ENCODE measurements at places on chromosomes 3 and 15.

DNA sequence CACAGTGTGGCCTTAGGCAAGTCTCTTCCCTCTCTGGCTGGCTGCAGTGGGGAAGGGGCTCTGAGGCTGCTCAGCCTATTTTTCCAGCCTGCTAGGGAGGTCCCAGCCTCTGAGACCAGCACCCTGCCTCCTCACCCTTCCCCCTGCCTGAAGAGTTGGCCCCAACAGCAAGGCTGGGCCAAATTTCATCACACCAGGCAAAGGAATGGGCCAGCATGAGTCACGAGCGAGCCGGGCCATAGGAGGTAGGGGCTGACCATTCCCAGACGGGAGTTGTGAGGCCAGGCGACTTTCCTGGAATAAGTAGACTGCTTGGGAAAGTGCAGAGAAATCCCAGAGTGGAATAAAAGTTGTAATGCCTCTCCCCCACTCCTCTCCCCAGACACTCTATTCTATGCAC is 5.7 kb upstream of the FBLN2 start:
- no peak for DNase-seq

GRCh38 chr15:47908950-47909670 is 191.8 kb downstream of the SEMA6D start:
- DNase-seq, result no peak

- DNase-seq, result peak; percentile 56
Observed at GRCh38 chr3:184805351-184806038, 6.5 kb upstream of the VPS8 start.

DNA sequence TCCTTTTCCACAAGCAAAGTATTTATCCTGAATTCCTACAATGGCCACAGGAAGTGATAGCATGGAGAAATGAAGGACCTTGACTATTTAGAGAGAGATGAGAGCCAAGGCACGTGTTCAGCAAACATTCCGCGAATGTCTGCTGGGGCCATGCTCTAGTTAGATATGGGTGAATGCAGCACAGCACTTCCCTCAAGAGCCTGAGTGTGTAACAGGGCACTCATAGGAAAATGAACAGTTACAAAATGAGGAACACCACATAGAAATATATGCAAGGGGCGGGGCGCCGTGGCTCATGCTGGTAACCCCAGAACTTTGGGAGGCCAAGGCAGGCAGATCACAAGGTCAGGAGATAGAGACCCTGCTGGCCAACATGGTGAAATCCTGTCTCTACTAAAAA is 406.9 kb downstream of the NR2F2 start:
- no peak for DNase-seq

- no peak for DNase-seq
Observed at GRCh38 chr15:40105517-40106202, 3.0 kb downstream of the BMF start.

- DNase-seq, result no peak
Observed at GRCh38 chr15:78457101-78457500, 19.1 kb downstream of the IREB2 start.

- no peak for DNase-seq
Observed at GRCh38 chr3:119352863-119353527, 58.8 kb downstream of the ARHGAP31 start.

DNA sequence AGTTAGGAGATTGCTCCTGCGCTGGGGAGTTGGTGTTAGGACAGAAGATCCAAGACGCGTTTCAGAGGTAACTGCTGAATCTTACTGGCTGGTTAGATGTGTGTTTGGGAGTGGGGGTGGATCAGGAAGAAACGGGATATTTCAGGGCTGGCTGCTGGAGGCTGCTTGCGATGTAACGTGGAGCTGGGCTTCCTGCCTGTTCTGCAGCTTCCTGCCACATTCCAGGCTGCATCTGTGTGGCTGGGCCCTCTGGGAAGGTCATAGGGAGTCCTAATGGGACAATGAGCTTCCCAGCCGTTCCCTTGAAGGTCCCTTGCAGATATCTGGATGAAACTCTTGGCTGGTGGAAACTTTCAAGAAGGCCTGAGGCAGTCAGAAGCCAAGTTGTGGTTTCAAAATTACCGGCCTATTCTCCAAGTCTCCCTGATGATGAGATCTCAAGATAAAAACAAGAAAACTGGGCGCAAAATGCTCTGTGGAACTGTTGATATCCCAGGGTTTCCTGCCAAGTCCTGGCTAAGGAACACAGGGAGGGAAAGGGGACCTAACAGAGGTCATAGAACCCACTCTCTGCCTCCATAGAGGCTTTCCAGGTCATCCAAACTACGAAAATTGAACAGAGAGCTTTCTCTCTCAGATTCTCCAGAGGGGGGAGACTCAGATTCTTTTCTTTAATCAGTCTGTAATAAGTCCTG is 67.0 kb downstream of the NOX5 start:
- DNase-seq, result no peak

DNA sequence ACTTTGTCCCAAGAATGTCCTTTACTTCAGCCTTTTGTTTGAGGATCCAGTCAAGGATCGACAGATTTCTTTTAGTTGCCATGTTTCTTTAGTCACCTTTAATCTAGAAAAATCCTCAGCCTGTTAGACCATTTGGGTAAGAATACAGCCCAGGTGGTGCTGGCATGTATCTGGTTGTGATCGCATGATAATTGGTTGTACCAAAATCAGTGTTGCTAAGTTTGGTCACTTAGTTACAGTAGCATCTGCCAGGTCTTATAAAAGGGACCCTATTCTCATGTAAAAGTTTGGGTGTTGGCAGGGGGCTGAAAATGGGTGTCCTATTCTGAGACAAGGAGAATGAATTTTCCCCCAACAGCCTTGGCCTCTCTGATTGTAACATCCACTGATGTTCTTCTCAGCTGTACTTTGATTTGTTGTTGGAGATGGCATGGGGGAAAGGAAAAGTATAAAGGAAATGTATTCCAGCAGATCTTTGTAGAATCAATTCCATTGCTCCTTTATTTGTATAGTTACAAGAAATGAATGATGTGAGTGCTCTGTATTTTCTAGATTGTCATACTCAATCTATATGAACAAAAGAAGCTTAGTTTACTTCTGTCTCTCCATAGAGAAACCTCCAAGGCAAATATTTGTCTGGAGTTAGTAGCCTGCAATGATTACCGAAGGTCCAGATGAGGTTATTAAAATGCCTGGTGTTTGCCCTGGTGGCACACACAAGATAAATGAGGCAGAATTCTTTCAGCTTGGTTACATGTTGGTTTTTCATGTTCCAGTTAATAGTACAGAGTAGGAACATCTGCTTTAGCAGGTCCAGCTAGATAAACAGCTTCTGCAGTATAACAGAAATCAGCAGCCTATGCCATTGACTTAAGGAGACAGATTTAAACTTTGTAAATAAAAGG is 65.7 kb downstream of the CMTM8 start:
- no peak for DNase-seq

DNA sequence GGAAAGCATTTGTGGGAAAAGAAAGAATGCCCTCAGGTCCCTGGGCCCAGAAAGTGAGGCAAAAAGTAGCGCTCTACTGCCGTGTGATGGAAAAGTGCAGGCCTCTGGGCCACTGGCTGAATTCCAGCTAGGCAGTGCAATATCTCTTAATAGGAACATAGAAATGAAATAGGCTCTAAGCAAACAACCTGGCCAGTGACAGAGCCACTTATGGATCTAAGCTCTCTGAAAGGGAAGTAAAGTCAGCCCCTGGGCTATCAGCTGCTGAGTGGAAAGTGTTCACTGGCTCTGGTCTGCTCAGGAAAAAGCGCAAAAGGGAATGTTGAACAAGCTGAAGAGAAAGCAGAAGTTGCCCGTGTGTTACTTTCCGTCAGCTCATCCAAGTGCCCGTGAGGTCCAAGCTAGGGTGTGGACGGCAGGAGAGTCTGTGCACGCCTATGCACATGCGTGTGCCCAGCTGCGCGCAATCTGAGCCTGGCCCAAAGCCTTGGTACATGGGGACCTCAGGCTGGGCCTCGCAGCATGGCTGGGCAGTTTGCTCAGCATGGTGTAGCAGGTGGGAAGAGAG is 74.0 kb upstream of the RAD18 start:
- DNase-seq, result no peak

GRCh38 chr3:72190050-72190449 is 405.1 kb upstream of the PROK2 start:
- DNase-seq, result no peak

GRCh38 chr3:115861166-115861733 is 237.9 kb downstream of the GAP43 start:
- DNase-seq, result no peak

GRCh38 chr3:114363554-114364202 is 69.8 kb downstream of the TIGIT start:
- DNase-seq, result no peak

DNA sequence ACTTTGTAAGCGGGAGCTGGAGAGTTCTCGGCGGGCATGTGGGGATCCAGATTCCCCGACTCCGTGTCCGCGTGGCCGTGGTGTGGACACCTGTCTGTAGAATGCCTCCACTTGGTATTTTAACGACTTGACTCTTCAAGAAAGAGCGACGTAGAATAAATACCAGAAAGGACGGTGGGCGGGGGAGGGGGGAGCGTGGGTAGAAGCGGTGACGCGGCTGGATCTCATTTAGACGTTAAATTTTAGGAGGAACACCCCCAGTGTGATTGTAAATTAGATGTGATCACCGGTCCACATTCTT is 620 bp upstream of the PYGO1 start:
- no peak for DNase-seq

GRCh38 chr3:112372396-112372795 is 39.4 kb downstream of the CD200 start:
- DNase-seq, result no peak

GRCh38 chr15:89178307-89178977 is 42.9 kb downstream of the RLBP1 start:
- no peak for DNase-seq

DNA sequence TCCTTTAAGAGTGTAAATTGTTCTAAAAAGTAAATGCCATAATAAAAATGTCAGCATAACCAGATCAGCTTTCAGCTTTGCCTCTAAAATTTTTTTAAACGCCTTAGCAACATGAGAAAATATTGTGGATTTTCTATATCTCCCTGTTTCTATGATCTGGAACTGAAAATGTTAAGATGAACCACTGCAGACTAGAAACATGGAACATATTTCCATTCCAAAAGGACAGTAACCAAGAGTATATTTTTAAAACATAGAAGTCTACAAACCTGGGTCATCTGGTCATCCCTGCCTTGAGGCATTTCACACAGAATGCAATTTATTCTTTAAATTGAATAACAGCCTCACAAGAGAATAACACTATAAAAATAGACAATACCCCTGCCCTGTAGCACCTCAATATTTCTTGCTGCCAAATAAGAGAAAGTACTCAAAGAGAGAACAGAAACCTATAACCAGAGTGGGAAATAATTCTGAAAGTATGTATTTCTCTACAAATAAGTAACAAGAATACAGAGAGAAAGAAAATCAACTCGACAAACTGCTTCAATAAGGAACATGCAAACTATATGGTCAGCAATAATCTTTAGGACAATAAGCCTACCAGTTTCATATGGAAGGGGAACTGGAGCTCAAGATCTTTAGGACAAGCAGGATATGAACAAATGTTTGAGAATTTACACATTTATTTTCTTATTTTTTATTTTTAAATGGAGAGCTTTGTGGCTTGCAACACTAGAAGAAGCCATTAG is 949.0 kb downstream of the EPHA3 start:
- no peak for DNase-seq

GRCh38 chr15:51024735-51025453 is 69.8 kb downstream of the TNFAIP8L3 start:
- DNase-seq, result no peak

GRCh38 chr3:161275919-161276318 is 54.8 kb downstream of the NMD3 start:
- DNase-seq, result peak; percentile 64

DNA sequence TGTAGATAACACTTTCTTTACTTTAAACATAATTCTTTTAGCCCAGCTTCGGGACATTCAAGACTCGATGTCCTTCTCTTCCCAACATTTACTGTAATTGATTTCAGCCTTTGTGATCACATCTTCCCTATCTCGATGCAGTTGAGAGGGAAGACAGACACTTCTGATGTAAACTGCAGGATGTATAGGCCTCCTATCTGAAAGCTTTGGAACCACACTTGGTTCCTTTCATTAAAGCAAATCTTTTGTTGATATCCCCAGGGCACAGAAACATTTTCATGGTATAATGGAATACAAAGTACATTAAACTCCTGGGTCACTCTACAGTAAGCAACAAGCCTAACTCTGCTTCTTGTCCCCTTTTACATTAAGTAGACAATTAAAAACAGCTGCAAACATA is 6.4 kb downstream of the GRM7 start:
- no peak for DNase-seq

DNA sequence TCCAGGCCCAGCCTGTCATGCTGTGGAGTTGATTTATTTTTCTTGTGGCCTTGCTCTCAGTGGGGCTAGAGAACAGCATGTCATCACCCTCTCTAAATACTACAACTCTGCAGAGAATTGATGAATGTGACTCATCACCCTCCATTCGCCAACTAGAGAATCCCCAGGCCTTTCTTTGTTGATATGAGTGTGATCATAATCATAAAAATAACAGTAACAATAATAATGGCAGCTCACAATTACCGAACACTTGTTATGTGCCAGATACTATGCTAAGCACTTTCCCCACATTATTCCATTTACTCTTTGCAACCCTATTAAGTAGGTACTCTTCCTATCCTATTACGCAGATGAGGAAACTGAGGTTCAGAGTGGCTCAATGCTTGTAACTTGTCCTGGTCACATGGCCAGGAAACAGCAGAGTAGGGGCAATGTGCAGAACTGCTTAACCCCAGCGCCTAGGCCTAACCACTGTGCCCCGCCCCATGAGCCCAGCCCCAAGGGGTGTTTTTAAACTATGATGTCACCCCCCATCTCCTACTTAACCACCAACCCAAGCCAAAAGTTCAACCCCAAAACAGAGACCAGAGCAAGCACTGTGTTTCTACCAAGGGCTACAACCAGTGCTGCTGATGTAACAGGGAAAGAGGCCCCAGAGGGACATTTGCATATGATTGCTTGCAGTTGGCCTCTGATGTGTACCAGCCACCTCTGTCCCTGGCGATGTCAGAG is 104.5 kb downstream of the ADCY5 start:
- DNase-seq, result no peak

- DNase-seq, result no peak
Observed at GRCh38 chr3:160472344-160472743, 22.8 kb upstream of the TRIM59 start.

GRCh38 chr3:106376016-106376570 is 507.3 kb upstream of the CBLB start:
- no peak for DNase-seq
